ENCODE measurements at places on chromosomes 11 and 22.

DNA sequence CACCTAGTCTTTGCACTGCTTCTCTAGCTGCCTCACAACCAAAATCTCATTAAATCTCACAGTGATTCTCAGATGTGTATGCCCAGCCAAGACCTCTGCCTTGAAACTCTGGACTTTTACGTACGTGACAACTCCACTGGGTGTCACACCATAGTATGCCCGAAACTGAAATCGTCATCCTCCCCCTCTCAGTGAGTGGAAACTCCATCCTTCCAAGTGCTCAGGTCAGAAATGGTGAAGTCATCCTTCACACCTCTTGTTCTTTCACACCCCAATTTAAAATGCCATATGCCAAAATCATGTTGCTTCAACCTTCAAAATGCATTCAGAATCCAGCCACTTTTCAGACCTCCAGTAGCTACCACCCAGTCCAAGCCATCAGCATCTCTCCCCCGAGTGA is 42.5 kb downstream of the SFI1 start:
- DNase-seq: no peak

DNA sequence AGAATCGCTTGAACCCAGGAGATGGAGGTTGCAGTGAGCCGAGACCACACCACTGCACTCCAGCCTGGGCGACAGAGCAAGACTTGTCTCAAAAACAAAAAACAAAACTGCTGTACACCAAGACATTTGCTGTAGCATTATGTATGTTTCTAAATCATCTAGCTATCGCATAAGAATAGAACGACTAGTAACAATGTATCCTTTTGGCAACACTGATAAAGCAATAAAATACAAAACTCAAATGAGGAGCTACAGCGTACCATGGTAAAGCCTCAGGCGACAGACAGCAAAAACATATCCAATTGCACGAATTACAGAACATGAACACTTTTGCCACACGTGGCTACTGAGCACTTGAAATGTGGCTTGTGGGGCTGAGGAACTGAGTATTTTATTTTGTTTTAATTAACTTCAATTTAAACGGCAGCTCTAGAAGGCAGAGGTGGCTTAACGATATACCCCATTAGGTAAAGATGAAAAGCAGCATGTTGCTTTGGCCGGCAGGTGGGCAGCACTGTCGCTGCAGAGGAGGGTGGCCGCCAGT is 2.3 kb downstream of the TUBGCP6 start:
- DNase-seq: no peak

DNA sequence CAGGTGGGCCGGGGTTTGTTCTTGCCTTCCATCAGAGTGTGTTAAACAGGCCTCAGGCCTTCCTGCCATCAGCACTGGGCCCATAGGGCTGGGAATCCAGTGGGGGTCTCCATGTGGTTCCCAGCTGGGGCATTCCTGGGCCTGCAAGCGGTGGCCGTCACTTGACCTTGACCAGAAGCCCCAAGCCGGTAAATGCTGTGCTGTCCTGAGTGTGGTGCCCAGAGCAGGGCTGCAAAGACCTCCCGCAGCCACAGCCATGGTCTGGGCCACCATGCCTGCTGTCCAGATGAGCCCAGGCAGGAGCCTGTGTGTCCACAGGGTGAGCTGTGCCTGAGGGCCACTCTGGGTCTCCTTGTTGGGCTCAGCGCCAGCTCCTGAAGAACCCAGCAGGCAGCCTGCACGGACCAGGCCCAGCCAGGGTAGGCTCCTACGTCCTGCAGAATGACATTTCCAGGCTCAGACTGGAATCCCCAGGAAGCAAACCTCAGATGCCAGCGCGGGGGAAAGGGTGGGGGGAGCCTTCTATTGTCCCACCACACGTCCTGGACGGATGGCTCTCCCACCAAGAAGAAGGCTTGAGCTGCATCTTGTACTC is 117.3 kb downstream of the KCNQ1OT1 start:
- DNase-seq: peak; percentile 5

DNA sequence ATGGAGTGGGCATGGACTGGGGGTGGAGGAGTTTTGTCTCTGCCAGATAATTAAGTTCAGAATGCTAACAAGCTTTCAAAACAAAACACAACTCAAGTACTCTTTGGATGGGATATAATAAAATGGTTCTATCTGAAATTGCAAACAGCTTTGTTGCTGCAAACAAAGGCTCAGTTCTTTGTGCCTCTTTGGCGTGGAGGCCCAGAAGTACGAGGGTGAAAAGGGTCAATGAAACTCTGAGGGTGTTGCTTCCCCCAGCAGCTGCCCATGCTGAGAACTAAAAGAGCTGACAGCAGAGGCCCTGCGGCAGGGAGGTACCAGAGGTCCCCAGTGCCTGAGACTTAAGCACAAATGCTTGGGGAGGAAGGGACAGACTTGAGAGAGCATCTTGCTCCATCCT is 26.5 kb upstream of the IGSF22 start:
- DNase-seq: no peak

DNA sequence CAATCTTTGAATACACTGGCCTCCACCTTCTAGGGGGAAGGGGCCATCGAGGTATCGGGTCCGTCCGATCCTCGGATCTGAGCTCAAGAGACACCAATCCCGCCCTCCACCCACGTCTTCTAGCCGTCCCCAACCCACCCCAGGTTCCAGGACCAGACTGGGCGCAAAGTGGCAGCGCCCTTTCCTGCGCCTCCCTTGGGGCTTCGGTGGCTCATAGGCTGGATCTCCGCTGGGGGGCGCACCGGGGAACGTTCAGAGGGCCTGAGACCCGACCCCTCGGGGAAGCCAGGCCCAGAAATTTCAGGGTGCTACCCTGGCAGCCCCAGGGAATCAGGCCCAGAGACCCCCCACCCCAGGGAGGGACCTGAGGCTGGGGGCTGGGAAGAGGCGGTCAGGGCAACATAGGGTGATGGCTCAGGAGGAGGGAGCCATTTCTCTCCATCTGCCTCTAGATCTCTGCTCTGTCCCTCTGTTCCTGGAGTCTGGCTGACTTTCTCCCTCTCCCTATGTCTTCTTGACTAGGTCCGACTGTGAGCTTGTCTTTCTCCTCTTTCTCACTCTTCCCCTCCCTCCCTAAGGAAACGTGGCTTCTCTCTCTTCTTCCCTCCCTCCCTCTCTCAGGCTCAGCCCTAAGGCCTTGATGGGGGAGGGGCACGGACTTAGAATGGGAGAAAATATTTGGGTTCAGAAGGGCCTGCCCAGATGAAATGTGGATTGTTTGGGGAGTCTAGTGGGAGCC is 1.1 kb downstream of the CREB3L1 start:
- peak; percentile 49 for DNase-seq

GRCh38 chr11:35082321-35083180 is 56.4 kb upstream of the CD44 start:
- peak; percentile 78 for DNase-seq

DNA sequence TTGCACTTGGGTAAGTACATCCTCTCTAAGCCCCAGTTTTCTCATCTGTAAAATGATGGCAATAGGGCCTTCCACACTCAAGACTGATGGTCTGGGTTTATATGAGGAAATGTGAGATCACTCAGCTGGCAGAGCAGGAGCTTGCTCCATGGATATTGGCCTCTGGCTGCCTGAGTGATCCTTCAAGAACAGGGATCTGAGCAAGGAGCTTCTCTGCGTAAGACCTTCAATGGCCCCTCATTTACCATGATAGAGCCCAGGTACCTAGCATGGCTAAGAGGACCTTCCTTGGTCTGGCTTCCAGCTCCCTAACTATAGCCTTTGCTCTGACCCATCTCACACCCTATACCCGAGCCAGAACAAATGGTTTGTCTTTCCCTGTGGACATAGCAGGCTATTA is 5.5 kb downstream of the ROBO4 start:
- no peak for DNase-seq

- DNase-seq: no peak
These were observed 8.4 kb upstream of the NLRX1 start for GRCh38 chr11:119160151-119160550.

DNA sequence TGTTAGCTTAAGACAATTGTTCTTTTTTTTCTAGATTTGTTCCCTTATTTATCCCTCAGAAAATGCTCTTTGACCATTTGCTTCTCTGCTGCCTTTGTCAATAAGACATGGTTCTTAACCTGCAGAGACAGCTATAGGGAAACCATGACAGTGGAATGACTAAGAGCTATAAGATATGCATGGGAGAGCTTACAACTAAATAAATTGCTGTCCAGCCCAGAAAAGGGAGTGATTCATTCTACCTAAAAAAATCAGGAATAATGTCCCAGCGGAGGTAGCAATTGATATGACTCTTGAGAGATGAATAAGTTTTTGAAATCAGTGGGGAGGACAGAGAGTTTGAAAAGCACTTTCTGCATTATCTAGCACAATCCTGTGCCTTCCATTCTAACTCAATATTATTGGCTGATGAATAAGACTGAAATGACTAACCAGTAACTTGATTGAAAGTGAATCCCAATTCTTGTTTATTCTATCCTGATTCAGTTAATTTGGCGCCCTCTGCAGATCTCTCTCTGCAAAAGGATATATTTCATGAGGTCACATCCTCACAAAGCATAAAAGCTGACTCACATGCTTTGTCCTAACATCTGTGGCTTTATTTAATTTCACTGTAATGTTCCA is 680.5 kb upstream of the API5 start:
- DNase-seq: no peak

- no peak for DNase-seq
These were observed 67.3 kb upstream of the CREB3L1 start for GRCh38 chr11:46210133-46210636.

GRCh38 chr11:46122945-46123715 is 1.9 kb upstream of the PHF21A start:
- no peak for DNase-seq

GRCh38 chr11:126086248-126086647 is 23.6 kb upstream of the CDON start:
- no peak for DNase-seq

DNA sequence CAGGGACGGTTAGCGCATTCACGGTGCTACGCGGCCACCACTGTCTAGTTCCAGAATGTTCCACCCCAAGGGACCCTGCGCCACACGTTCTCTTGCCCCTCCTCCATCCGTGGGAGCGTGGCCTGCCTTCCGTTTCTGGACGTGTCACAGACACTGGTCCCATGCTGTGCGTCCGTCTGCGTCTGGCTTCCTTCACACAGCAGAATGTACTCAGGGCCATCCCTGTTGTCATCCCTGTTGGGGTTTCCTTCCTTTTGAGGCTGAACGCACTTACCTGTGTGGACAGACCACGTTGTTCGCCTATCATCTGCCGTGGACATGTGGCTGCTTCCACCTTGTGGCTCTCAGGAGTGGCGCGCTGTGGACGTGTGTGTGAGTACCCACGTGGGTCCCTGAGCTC is 24.9 kb downstream of the BRSK2 start:
- DNase-seq: no peak

- no peak for DNase-seq
These were observed 134.8 kb downstream of the TBC1D22A start for GRCh38 chr22:46897246-46897623.

DNA sequence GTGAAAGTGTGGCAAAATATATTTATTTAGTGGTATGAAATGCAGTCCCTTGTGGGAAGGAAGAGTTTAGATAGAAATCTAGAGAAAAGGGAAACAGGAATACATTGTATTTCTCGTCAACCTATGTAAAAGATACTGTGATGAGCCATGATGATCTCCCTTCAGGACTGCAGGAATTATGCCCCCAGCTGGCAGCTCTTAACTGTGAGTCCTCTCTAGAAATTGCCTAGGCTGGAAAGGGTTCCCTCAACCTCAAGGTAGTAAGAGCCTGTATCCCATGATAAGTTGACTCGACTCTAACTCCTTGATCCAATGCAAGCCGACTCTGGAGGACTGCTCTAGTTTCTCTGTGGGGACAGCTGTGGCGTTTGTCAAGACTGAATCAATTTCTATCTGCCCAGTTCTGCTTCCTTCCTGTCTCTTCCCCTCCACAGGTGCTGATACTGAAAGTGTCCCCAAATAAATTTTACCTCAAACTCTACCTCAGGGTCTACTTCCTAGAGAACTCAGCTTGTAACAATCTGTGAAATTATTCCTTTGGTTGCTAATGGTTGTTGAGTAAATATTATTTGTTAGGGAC is 897.3 kb downstream of the METTL15 start:
- DNase-seq: no peak

DNA sequence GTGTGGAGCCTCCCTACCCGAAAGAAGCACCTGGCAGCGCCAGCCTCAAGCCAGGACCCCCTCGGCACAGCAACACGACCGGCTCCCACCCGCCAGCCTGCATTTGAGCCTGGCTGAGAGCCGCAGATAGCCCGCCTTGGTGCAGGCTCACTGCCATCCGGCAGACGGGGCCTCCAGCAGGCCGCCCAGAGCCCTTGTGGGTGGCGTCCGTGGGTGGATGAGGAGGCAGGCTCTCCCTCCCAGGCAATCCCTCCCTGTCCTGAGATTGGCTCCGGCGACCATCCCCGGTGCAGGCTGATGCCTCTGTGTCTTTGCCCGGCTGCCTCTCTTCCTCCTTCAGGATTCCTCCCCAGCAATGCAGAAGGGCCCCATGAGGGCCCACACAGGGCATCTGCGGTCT is 1527.9 kb downstream of the BRD1 start:
- no peak for DNase-seq

- peak; percentile 73 for DNase-seq
These were observed 1.2 kb downstream of the CARNS1 start for GRCh38 chr11:67416416-67417335.

DNA sequence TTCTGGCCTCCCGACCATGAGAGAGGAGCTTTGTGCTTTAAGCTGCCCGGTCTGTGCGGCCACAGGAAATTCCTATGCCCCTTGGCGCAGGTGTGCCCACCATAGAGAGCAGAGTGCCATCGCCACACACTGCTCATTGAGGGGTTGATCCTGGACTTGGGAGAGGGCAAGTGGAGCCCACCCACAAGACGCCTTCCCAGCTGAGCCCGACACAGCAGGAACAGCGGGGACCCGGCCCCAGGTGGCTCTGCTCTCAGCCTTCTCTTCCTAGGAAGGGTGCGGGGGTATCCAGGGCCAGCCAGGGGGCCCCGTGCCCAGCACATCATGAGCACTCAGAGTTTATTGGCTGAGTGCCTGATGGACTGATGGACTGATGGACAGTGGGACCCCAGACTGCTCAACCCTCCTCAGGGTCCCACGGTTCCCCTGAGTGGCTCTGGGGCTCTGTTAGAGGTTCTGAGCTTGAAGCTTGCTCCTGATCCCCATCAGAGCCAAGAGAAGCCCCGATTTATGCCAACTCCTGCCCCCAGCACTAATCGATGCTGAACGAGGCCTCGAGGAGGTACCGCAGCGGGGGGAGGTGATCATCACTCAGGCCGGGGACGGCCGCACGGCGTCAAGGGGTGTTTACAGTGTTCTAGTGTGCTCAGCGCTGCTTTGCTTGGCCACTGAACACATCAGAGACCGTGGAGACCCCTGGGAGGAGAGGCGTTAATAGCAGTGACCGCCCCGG is 13.5 kb upstream of the MRGPRD start:
- DNase-seq: no peak

DNA sequence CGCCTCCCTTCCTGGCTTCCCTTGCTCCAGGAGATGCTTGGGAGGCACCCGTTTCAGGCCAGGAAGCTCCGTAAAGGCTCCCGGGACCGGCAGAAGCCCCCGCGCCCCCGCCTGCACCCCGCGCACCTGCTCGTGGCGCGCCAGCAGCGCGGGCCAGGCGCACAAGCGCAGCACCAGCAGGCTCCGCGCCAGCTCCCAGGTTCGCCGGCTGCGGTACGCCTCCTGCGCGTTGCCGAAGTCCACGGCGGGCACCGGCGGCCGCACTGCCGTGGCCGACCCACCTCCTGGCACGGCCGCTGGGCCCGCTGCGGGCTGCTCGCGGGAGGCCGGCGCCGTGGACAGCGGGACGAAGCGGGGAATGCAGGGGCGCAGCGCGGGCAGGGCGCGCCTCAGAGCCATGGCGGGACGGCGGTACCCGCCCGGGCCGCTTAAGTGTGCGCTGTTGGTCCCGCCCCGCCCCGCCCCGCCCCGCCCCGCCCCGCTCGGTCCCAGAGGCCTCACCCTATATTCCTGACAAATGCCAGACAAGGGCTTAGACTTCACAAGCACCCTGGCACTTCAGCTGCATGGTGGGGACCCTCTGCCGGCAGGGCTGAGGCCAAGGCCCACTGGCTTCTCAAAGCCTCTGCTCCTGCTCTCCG is at the start of gene PRODH:
PRODH (minus strand) TSS at position 405 of the 641 bp plus-strand sequence; CDS start at position 399, 6 bp downstream.
- no peak for DNase-seq

Measured in activated naive CD4-positive, alpha-beta T cell treated with anti-CD3 and anti-CD28 coated beads, Interleukin-2, amount 50 U/mL, for 16 hours (primary cell).